H1 (cell line): ENCODE measurements at places on chromosomes 1 and 21. TPM values are rescaled to one million over a fixed set of nuclear protein-coding genes. Genes with fewer than 3 reads are reported as not detected.

The PDE9A gene
- 39.2 and 46.7 TPM in 2 replicates for polyA plus RNA-seq

The NT5C1A gene
- 0.06 TPM in 1 of 2 replicates, not detected in the other for polyA plus RNA-seq

The PPM1J gene
- polyA plus RNA-seq = 31.6 and 45.4 TPM in 2 replicates

The TMCO4 gene
- polyA plus RNA-seq = 3.1 and 3.6 TPM in 2 replicates

The IFI44 gene
- polyA plus RNA-seq = not detected in 2 replicates

The PLCH2 gene
- 0.14 TPM in 2 replicates for polyA plus RNA-seq

The DCST1 gene
- 0.03 TPM in 1 of 2 replicates, not detected in the other for polyA plus RNA-seq

The GPR161 gene
- polyA plus RNA-seq = 13.7 and 17.6 TPM in 2 replicates

The CYP4A11 gene
- 0.08 TPM in 1 of 2 replicates, not detected in the other for polyA plus RNA-seq

The SPATA46 gene
- polyA plus RNA-seq = not detected in 2 replicates

The VWA5B1 gene
- polyA plus RNA-seq = 0.54 and 1.3 TPM in 2 replicates

The CD5L gene
- not detected in 2 replicates for polyA plus RNA-seq

The SCP2 gene
- 7.0 and 20.9 TPM in 2 replicates for polyA plus RNA-seq

The PTGS2 gene
- 0.28 and 0.29 TPM in 2 replicates for polyA plus RNA-seq

GRCh38 chr1:175208773-175209492, 16.4 kb upstream of the KIAA0040 start:
- no peak for DNase-seq

- no peak for DNase-seq
These were observed 68.1 kb upstream of the AK4 start for GRCh38 chr1:65079941-65080340.

DNA sequence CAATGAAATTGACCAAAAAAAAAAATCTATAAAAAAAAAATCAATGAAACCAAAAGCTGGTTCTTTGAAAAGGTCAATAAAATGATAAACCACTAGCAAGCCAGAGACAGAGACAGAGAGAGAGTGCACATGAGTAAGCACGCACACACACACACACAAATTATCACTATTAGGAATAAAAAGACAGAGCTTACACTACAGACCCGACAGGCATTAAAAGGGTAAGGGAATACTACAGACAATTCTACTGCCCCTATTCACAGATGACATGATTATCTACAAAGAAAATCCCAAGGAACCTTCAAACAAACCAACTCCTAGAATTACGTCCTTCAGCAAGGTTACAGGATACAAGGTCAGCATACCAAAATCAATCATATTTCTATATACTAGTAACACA, 38.6 kb downstream of the TARBP1 start:
- no peak for DNase-seq

GRCh38 chr1:101371259-101371658, 134.4 kb downstream of the S1PR1 start:
- no peak for DNase-seq

GRCh38 chr1:156167536-156167935, 14.2 kb downstream of the SEMA4A start:
- DNase-seq = no peak

DNA sequence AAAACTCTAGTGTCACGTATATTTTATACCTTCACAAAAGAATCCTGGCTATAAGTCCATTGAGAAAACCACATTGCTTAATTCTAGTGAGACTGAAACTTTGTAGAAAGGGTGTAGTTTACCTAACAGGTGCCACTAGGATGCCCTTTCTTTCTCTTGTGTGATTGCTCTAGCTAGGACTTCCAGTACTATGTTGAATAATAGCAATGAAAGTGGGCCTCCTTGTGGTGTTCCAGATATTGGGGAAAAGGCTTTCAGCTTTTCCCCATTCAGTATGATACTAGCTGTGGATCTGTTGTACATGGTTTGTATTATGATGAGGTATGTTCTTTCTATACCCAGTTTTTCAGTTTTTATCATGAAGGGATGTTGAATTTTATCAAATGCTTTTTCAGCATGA, 39.7 kb upstream of the CHODL start:
- DNase-seq = no peak

DNA sequence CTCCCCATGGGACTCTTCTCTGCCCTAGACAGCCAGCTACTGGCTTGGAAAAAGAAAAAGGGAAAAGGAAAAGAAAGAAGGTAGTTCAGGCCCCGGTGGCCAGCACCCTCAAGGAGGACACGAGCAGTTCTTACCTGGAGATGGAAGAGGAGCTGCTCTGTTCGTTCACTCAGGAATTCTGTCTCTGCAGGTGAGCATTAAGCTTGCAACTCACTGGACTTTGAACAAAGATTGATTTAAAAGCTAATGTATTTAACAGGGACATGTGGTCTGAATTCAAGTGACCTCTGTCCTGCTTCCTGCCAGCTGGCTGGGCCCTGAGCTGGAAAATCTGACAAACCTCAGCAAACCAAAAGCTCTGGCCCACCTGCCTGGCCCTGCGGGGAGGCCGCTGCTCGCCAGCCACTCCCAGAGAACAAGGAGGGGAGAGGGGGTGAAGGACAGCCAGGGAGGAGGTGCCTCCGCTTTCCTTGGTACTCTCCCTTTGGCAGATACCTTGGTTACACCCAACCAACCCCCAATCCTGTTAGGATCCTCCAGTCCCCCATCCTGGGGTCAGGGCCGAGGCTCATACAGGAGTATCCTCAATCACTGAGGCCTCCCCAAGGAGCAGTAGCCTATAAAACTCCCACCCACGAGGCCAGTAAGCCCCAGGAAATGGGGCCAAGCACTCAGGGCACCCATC, at the start of gene PDZK1:
Gene PDZK1 (minus strand): TSS at position 186 of the 685 bp plus-strand sequence. CDS start 19,347 bp downstream, outside the sequence.
- no peak for DNase-seq

- no peak for DNase-seq
These were observed 16.8 kb downstream of the LAMC1 start for GRCh38 chr1:183039985-183040447.

DNA sequence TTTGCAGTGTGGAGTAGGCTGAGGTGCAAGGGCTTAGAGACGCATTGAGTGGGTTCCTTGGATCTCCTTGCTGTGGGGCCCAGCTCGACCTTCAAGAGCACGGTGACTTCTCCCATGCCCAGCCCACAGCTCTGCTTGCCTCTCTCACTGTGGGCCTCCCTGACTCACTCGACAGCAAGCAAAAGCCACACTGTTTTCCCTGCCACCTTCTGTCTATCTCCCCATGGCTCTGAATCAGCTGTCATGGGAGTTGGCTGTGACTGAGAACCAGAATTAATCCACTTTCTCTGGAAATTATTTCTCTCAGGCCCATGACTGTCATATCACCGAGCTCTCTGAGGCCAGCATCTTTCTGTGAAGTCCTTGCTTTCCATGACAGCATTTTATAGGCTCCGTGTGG, 140.7 kb downstream of the NOS1AP start:
- no peak for DNase-seq

- no peak for DNase-seq
These were observed 63.2 kb downstream of the IER5 start for GRCh38 chr1:181151378-181152326.

GRCh38 chr21:31634993-31635392, 24.5 kb upstream of the SOD1 start:
- no peak for DNase-seq

DNA sequence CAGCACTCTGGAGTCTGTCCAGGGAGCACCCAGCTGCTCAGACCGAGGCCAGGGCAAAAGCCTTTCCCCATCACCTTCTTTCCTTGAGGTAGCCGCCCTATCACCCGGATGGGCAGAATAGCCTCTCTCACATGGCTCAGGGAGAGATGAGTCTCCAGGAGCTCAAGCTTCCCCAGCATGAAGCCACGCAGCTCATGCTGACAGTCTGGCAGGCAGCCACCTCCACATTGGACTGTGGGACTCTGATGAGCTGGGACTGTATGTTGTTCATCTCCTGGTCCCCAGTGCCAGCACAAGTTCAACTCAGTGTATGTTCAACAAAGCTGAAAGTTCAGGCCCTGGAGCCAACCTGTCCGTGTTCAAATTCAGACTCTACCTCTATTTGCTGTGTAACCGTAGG, 75.2 kb upstream of the ZC3H12A start:
- no peak for DNase-seq

DNA sequence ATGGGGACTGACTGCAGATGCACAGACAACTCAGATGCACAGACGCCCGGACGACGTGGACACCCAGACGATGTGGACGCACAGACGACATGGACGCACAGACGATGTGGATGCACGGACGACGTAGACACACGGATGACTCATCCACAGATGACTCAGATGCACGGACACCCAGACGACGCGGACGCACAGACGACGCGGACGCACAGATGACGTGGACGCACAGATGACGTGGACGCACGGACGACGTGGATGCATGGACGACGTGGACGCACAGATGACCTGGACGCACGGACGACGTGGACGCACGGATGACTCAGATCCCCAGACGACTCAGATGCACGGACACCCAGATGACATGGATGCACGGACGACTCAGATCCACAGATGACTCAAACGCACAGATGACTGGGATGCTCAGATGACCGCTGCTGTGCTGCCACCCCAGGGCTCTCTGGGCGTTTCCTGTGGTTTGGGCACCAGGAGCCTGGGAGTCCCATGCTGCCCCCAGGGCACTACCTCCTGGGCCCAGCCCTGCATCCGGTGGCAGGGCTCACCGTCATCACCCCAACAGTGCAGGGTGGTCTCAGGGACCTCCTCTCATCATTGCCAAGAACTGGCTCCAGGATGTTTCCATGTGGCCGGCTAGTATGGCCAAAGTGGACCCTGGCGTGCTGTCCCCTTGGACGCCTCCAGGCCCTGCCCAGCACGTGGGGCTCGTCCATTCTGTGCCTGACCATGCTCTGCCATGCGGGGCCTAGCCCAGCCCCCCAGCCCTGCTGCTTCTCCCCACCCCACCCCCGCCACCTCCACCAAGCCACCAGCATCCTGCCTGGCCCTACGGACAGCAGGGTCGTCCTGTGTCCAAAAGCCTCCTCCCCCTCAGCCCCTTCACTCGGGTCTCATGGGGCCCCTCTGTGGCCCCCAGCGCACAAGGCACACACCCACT, 14.0 kb downstream of the FAAP20 start:
- DNase-seq = no peak

GRCh38 chr1:156657741-156658319, 15.9 kb downstream of the BCAN start:
- DNase-seq = no peak

- DNase-seq = no peak
These were observed 113.9 kb downstream of the GRIK1 start for GRCh38 chr21:29825936-29826335.

DNA sequence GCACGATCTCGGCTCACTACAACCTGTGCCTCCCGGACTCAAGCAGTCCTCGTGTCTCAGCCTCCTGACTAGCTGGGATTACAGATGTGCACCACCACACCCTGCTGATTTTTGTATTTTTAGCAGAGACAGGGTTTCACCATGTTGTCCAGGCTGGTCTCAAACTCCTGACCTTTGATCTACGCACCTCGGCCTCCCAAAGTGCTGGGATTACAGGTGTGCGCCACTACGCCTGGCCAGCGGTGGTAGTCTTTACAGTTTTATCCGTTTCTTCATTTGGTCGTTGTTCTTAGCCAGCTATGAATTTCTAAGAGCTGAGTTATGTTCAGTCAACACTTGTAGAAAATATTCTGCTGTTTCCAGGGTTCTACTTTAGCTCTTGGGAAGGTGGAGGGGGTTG, 53.3 kb downstream of the AKNAD1 start:
- DNase-seq = no peak

GRCh38 chr1:86209346-86209745, 52.8 kb upstream of the COL24A1 start:
- no peak for DNase-seq

- no peak for DNase-seq
These were observed 80.3 kb downstream of the DIRAS3 start for GRCh38 chr1:67970088-67970487.

DNA sequence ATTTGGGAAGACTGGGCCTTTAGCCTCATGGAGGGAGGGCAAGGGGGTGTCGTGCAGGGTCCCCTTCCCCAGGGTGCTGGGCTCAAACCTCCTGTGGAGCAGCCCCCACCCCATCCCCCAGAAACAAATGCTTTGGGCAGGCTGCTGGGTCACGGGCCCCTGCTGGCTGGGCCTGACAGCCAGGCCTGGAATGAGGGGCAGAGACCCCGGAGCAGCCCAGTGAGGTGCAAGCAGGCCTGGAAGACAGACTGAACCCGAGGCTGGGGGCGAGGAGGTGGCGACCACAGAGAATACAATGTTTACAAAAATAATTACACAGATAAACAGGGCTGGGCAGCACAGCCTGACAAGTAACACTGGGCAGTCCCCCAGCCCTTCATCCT, 5.3 kb downstream of the CCDC24 start:
- no peak for DNase-seq

DNA sequence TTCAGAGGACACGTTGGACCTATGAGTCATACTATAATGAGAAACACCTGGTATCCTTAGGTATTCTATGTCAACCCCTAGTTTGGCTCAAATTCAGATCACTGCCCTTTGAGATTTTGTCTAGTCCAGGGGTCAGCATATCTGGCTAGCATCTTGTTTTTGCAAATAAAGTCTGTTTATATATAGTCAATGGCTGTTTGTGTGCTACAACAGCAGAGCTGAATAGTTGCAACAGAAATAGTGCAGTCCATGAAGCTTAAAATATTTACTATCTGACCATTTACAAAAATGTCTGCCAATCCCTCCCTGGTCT, 48.5 kb upstream of the EDEM3 start:
- DNase-seq = no peak
